A172 (cell line): ENCODE measurements at places on chromosomes 5 and 9.

DNA sequence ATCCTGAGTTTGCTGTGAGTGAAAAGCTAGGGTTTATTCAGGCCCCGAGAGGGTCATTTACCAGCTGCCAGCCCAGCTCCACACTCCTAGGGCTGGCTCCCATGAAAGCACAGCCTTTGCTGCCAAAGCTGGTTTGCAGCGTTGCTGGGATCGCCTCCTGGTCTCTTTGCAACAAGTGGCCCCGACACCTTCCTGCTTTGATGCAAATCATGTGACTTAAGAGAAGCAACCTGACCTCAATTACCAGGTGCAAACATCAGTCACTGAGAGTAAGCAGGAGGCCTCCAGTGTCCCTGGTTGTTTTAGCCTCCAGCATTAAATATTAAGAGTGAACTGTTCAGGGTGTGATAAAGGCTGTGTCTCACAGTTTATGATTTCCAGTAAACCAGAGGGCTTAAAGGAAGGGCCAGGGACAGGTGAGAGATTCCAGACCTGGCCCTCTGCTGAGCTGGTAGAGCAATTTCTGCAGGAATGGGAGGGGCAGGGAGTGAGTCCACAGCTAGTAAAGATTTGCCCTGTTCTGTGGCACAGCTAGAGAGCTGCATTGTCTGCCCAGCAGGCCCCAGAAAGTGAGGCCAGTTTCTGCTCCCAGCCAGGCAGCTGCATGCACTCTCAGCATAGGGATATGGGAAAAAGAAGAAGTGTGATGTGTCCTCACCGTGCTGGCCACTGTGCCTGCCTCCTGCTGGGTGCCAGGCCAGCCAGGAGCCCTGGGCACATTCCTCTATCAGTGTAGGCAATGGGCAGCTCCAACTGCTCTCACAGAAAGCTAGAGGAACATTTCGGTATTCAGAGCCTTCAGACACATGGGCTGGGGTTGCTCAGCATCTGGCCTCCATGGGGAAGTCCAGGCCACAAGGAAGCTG lies 58.0 kb downstream of the SLC22A5 start:
- peak; percentile 40 for DNase-seq

DNA sequence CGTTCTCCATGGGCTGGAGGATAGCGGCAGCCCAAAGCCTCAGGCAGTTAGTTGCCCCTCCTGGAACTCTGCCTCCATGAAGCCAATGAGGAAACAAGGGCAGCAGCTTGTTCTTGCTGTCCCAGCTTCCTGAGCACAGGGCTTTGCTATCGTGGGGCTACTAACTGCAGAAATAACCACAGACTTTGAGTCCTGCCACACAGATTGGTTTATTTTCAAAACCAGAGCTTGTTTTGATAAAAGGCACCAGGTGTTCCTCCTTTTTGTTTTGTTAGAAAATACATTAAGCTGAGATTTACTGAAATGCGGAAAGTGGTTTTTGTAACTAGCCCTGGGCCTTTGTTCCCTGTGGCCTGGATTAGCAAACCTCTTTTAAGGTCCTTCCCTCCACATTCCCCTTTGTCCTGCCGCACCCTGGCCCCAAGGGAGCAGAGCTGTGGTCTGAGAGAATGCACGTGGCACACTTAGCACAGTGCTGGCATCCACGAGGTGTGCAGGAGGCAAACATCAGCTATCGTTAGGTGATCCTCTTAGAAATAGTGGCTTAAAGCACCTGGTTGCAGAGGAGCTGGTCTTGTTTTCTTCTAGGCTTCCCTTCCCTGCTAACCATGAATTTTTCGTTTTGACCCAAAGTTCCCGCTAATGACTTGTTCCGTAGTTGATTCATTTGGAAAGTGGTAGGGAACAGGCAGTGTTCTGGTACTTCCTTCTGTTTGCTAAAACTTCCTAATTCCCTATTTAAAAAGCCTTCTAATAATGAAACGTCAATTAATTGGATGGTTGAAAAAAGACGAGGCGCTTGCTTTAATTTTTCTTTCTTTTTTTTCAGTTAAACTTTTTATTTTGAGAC lies 21.5 kb downstream of the MVB12B start:
- DNase-seq: peak; percentile 17

- DNase-seq: no peak
Observed at GRCh38 chr5:6480133-6481051, 31.7 kb downstream of the UBE2QL1 start.

DNA sequence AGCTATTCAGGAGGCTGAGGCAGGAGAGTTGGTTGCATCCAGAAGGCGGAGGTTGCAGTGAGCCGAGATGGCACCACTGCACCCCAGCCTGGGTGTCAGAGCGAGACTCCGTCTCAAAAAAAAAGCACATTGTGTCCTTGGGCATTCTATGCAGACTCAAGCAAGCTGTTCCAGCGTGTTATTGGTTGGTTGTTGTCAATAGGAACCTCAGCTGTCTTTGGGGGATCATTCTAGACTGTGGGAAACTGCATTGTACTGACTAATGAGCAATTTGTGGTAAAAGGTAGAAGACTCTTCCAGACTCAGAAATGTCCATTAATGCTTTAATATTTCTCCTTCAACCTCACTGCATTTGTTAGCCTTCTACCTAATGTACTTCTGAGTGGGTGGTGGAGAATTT lies 379.5 kb upstream of the GRAMD2B start:
- peak; percentile 23 for DNase-seq

GRCh38 chr5:128538250-128539037 lies 399 bp upstream of the FBN2 start:
- peak; percentile 67 for DNase-seq

DNA sequence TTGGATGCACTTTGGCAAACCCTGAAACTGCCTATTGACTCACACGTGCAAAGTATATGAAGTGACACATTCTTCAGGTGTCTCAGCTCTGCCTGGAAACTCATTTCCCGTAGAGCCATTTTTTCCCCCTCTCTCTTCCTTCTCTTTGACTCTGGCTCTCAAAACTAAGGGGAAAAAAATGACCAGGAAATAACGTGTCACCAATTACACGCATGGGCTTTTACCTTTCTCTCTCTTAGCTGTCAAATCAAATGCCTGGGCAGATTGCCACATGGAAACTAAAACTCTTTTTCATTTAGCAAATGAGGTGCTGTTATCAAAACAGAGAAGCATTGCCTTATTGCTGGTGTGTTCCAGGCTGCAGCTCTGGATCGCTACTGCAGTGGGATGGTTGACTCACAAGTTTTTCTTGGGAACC lies 18.3 kb upstream of the IFNK start:
- DNase-seq: no peak

DNA sequence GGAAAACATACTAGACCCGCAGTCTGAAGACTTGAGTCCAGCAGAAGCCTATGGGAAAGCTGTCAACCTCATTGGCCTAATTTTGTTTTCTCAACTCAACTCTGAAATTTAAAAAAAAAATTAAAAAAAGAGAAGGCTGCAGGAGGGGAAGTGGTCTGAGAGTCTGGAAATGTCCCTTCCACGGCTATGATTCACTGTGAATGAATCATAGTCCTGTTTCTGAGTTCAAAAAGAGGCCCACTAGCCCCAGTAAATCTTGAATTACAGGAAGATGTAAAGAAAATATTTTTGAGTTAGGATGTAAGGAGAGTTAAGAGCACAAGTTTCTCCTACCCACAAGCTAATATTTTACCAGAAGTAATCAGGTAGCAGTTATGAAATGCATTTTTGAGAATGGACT lies 565.5 kb upstream of the DMAC1 start:
- peak; percentile 48 for DNase-seq

DNA sequence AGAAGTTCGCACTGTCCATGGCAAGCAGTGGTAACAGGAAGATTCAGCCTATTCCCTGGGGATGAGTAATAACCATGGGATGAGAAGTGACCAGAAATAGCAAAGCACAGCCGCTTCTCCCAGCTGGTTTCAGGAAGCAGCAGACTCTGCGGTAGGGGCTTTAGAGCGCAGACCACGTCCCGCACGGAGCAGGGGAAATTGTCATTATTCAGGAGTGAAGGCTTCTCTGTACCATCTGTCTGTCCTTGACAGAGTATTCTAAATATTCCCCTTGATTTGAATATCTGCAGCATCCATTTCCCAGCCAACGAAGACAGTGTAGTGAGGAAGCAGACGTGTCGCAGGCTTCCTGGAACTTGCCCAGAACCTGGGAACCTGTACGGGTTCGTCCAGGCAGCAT lies 159.6 kb downstream of the NXNL2 start:
- DNase-seq: peak; percentile 77

DNA sequence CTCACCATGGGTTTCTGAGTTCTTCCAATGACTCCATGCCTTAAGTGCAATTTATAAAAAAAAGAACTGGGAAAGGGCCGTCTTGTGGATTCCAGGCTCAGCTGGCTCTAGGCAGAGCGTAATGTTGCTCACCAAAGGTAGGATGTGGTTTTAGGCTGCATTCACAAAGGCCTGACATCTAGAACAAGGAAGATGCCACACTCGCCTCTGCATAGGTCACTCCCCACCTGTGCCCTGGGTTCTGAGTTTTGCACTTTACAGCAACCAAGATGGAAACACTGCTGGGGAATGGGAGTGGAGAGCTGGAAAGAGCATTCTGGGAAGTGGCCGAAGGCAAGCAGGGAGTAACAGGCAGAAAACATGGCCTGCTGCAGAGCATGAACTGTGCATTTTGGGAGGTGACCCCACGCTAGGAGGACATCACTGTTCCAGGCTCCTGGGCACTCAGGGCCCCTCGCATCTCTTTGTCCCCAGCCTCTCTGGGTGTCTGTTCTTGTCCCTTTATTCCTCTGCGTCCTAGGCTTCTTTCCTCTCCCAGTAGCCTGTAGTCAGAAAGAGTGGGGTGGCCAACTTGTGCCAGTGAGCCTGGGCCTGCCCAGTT lies 12.3 kb downstream of the FCN2 start:
- DNase-seq: no peak
